ENCODE measurements at places on chromosomes 11 and 22.

DNA sequence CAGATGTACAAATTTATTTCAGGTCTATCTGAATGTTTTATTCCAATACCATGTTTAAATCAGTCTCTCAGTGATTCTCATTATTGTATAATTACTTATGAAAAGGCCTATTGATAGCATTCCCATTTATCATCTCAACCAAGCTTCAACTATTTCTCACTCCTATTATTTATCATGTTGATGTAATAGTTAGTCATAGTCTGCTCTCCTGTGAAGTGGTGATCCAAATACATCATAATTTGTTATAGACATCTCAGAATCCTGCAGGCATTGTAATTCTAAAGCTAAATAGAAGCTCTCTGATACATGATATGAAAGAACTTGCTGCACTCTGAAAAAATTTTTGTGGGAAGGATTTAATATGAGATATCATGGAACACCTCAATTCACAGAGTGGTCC lies 21.8 kb upstream of the OR8G1 start:
- DNase-seq, result no peak

GRCh38 chr11:120211522-120212258 lies 858 bp downstream of the OAF start:
- no peak for DNase-seq

DNA sequence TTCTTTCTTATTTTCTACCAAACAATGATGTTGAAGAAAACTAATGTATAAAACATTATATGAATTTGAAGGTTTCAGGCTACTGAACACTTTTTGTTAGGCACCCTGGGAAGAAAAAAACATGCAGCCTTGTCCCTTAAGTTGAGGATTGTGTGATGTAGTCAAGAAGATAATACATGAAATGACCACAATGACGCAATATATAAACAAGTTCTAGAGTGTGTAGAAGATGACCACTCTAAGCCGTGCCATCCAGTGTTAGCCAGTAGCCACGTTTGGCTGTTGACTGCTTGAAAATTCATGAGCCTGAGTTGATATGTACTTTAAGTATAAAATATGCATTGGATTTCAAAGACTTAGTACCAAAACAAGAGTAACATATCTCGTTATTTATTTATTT lies 16.2 kb downstream of the SWAP70 start:
- no peak for DNase-seq

DNA sequence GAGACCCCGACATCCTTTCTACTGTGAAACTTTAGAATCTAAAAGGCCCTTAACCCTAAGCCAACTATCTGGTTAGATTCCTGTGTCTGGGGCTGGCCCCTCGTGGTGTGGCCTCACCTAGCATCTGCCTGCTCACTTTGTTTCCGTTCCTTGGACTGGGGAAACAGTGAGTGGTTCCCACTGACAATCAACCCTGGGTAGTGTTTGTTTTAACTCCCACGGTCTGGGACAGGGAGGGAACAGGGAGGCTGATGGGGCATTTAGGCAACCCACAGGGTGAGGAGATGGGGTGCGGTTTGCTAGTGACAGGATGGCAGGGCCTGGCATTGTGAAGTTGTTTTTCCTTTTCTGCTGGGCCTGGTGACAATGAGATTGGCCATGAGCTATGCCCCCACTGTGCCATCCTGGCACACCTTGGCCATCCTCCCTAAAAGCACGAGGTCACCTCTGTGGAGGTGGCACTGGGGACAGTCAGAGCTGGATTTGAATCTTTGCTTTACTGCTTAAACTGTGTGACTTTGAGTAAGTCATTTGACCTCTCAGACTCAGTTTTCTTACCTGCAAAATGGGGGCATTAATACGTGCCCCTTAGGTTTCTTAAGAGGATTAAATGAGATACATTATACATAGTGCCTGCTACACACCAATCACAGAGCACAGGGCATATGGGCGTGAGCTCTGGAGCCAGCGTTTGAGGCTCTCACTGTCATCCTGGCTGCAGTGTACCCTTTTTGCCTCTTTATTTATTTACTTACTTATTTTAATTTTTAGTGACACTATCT lies 31.4 kb downstream of the CHRDL2 start:
- no peak for DNase-seq

GRCh38 chr11:114031967-114032320 lies 27.6 kb upstream of the ZBTB16 start:
- no peak for DNase-seq

DNA sequence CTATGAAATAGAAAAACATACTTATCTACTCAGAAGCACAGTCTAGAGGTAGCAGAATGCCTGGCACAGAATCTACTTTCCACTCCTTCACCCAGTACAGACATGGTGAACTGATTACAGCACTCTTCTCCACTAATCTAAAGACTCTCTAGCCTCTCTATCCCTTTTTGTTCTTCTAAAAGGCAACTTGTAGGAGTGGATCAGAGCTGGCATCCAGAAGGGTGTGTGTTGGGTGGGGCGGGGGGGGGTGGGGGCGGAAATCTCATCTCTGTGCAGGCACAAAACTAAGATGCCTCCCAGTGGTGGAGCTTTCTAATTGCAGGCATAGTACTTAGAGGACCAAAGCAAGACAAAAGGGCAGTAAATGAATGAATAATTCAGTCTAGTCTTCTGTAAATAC lies 11.5 kb upstream of the EMID1 start:
- DNase-seq, result no peak

- no peak for DNase-seq
These were observed 400.4 kb downstream of the TBC1D22A start for GRCh38 chr22:47162865-47163264.

DNA sequence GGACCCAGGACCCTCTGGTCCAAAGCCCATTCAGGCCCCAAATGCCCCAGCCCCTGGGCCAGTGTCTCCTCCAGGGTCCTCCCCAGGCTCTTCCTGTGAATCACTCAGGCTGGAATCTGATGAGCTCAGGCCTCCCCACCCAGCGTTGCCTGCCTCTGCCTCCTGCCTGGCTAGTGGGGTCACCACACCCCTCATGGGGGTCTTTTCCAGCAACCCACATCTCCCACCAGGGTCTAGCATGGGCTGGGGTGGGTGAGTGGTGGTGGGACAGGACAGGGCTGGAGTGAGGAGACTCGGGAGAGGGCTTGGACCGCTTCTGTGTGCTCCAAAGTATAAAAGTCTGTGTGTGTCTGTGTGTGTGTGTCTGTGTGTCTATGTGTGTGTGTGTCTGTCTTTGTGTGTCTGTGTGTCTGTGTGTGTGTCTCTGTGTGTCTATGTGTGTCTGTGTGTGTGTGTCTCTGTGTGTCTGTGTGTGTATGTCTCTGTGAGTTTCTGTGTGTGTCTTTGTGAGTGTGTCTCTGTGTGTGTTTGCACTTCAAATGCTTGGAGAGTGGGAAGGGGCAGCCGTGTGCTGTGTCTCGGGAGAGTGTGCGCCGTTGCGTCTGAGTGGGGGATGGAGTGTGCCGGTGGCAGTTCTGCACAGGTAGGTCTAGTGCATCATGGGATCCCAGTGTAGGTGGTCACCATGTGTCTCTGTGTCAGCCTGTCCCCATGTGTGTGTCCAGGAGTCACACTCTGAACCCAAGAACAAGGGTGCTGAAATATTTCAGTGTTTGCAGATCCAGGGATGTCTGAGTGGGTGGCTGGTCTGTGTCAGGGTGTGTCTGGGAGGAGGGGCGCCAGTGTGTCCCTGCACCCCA lies 8.8 kb downstream of the RIN1 start:
- no peak for DNase-seq

All from NK-92 treated with Interleukin-12 subunit alpha and Interleukin-12 subunit beta, amount 100 ng/mL, for 24 hours (cell line).